Inflammatory macrophage (primary cell): ENCODE measurements at places on chromosomes 16 and 17.

- no peak for DNase-seq
These were observed 8.2 kb downstream of the CES2 start for GRCh38 chr16:66943426-66944053.

GRCh38 chr17:74449306-74449705 lies 17.1 kb upstream of the CD300A start:
- no peak for DNase-seq

- DNase-seq = no peak
These were observed 286.1 kb downstream of the SNX29 start for GRCh38 chr16:12262454-12263180.

DNA sequence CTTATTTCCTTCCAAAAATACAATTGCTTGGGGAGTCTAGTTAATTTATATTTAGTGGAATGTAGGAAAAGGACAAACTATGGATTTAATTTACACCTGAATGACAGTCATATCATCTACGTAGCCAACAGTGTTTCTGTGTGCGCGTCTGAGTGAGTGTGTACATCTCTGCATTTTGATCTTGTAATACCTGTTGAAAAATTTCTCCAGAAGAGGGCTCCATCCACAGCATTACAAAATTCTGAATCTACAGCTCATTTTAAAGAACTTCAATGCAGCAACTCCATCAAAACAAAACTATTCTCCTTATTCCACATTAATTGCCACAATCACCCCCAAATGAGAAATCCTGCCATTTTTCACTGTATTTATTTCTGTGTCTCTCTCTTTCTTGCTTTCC lies 3.9 kb downstream of the CDH13 start:
- no peak for DNase-seq

- DNase-seq = no peak
These were observed 39.6 kb upstream of the USP7 start for GRCh38 chr16:9003322-9003721.

- DNase-seq = peak; percentile 94
These were observed 1.3 kb downstream of the SNN start for GRCh38 chr16:11669380-11670146.

GRCh38 chr17:20202141-20202621 lies 193.0 kb downstream of the SPECC1 start:
- no peak for DNase-seq

- DNase-seq = no peak
These were observed 34.8 kb downstream of the MED13 start for GRCh38 chr17:62030264-62030663.

GRCh38 chr16:25063102-25063501 lies 47.9 kb upstream of the ARHGAP17 start:
- peak; percentile 40 for DNase-seq

DNA sequence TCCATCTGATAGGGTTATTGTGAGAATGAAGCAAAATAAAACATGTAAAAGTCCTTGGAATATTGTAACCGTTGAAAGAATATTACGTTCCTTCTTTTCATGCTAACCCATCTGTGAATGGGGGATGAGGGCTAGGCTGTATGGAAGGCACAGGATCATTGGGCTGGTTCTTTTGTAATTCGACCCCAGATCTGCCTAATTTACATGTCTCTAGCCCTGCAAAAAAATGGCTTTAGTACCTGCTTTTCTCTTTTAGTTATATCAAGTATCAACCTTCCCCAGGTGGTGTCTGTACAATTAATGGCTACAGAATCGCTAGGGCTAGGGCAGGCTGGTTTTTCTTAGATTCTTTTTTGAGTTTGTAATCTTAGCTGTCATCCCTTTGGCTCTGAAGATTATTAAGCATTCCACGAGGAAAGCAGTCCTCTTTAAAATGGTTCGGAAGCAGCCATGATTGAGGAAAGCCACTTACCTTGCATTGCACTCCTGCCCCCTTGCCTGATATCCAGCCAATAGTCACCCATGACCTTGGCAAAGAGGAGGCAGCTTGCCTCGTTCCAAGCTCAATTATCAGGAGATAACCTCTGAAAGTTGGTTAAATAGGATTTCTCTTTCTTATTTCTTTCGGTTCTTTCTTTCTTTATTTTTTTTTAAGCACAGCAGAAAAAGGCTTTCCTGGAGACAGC lies 153.9 kb upstream of the ZKSCAN2 start:
- no peak for DNase-seq

DNA sequence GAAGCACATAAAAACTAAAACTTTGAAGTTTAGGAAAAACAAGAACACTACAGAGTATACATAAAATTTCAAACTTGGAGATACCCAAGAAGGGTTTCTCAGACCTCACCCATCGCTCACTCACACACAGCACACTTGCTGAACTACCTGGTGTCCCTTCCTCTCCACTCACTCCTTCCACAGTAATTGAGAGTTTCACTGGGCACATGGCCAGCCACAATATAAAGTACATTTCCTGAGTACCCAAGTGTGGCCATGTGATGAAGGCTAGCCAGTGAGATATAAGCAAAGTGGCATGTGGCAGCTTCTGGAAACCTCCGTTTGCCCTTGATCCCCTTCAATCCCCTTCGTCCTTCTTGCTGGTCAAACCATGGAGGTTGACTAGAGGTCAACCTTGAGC lies 11.9 kb downstream of the TOX3 start:
- no peak for DNase-seq

GRCh38 chr17:75514919-75515495 lies 330 bp downstream of the CASKIN2 start:
- no peak for DNase-seq

DNA sequence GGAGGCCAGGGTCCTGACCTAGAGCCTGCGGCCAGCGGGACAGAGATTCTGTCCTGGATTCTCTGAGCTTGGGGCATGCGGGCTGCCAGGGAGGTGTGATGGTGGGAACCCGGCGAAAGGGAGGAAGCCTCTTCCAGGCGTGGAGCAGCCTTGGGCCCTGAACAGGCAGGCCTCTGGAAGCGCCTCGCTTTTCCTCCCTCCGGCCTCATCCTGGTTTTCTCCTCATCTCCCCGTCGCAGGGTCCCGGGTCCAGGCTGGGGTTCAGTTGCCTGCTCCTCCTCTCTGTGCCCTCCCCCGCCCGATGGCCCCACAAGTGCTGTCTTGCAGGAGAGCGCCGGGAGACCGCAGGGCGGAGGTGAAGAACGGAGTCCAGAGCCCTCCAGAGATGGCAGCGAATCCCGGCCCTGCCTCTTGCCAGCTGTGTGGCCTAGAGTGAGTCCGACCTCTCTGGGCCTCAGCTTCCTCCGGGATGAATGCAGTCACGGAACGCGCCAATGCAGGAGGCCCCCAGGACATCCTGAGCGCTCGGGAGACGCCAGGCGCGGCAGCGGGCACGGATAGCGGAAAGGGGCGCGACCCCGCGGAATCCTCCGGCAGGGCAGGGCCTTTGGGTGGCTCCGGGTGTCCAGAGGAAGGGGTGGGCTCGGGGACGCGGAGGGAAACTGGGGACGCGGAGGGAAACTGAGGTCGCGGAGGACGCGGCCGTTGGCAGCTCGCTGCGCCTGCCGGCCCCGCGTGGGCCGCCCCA lies 553 bp upstream of the RAB11FIP4 start:
- DNase-seq = no peak

DNA sequence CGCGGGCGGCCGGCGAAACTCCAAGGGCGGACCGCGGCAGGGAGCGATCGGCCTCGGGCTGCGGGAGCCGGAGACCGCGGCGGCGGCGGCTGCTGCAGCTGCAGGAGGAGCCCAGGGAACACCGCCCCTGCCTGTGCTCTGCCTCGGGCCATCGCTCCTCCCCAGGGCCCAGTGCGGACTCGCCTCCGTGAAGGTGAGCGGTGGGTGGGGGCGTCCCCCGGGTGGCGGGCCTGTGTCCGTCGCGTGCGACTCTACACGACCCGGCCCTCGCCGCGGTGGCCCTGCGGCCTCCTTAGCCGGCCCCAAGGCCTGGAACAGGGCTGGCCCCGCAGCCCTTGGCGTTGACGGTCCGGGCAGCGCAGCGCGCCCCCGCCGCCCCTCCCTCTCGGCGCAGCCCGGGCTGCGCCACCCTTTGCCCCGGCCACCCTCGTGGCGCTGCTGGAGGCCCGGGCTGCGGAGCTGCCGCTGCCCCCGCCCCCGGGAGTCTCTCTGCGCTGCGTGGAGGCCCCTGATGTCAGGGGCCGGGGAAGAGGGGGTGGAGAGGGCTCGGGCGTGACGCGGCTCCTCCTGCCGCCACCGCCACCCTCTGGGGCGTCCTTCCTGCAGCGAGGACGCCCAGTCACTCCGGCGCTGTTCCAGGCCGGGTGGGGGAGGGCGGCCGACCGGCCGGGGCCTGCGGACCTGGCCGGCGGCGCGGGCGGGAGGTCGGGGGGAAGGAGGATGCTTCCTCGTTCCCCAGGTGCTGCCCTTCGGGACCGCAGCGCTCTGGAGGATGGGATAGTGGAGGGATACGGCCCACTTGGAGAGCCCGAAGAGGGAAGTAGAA lies 485 bp downstream of the DYNLL2 start:
- peak; percentile 66 for DNase-seq

GRCh38 chr17:74325743-74326379 lies at the start of gene KIF19:
Gene KIF19, plus strand, starts transcription at chr17:74326226. Its CDS starts 124 bp downstream, at chr17:74326350.
- no peak for DNase-seq

DNA sequence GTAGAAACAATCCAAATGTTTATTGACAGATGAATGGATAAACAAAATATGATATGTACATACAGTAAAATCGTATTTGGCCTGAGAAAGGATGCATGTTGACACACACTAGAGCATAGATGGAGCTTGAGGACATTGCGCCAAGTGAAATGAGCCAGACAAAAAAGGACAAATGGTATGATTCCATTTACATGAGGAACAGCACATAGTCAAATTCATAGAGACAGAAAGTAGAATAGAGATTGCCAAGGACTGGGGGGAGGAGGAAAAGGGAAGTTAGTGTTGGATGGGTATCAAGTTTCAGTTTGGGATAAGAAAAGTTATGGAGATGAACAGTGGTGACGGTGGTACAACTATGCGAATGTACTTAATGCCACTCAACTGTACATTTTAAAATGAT lies 47.9 kb downstream of the COPRS start:
- no peak for DNase-seq

DNA sequence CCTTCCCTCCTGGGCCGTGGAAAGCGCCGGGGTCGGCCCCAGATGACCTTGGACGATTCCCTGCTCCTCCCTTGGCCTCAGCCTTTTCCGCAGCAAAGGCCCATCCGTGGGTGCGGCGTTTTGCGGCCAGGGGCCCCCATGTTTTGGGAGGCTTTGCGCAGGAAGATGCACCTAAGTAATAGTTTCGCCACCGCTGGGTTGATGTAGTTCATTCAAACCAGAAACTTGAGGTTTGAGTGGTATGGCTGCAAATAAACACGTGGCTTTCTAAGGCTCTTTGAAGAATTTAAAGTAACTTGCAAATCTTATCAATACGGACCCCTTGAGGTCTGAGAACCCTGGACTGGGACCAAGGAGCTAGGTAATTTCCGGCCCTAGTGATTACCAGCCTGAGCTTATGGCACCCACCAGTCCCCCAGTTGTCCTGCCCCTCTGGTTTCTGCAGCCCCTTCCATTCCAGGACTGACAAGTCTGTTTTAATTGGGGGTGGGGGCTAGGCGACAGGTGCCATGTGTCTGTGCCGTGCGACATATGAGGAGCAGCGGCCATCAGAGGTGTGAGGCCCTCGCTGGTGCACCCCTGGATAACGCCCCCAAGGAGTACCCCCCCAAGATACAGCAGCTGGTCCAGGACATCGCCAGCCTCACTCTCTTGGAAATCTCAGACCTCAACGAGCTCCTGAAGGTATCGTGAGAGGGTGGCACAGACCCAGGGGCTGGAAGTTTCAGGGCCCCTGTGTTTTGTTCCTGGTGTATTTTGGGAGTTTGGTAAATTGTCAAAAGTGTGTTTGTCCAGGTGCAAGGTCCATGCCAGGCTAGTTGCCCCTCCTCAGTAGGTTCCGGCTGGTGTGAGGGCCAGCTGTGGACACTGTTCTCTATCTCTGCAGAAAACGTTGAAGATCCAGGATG lies 834 bp downstream of the MRPL12 start:
- DNase-seq = no peak

GRCh38 chr17:66957951-66958579 lies 6.4 kb upstream of the CACNG4 start:
- no peak for DNase-seq

GRCh38 chr17:19755392-19755791 lies 7.3 kb upstream of the ALDH3A1 start:
- no peak for DNase-seq

DNA sequence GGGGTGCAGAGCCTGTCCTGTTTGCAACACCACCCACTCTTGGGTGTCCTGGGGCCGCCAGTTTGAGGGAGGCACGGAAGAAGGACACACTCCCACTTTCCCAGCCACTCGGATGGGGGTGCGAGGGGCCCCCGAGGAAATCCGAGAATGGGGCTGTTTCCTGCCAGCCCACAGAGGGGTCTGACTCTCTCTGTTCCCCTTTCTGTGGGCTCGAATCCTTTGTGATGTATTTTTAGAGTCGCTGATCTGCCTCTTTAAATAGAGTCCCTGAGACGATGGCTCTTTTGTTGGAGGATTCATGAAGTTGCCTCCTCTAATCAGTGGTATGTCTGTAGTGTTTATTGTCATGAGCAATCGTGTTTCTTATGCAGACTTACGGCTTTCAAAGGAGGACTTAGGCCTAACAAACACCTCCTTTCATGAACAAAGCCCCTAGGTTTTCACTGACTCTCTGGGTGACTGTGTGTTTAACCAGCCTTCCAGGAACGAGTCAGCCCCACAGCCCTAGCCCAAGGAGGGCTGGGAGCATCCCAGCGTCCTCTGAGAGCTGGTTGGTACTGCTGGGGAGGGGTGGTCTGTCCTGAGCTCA lies 29.1 kb downstream of the CIBAR2 start:
- peak; percentile 13 for DNase-seq

- peak; percentile 32 for DNase-seq
These were observed 23.1 kb upstream of the SDK2 start for GRCh38 chr17:73667181-73667959.

DNA sequence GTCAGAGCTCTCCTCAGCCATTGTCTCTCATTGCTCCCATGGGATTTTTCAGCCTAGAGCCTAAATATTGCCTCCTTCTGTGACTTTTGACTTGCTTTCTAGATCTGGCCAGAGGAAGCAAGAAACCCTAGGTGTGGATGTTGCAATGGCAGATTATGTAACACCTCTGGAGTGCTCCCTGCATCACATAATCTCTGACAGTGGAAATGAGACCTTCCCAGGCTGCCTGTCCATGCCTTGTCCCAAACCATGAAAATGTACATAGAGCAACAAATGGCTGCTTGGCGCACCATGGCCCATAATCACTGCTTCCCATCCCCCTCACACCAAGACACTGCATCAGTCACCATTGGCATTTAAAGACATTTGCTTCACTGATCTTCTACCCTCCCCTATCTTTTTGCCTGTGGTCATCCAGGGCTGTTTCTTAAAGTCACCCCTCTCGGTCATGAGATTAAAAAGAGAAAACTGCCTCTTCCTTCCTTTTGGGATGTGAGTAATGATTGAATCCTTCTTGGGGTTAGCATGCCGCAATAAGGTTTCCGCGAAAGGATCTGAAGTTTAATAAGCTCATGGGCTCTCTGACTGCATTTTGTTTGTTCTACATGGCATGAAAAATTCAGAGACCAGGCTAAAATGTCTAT lies 34.2 kb upstream of the CCL2 start:
- DNase-seq = peak; percentile 80

- no peak for DNase-seq
These were observed 26.2 kb upstream of the FOXK2 start for GRCh38 chr17:82493226-82493781.

- DNase-seq = no peak
These were observed 3.0 kb downstream of the METRNL start for GRCh38 chr17:83082424-83082823.
